ENCODE measurements at places on chromosomes 3 and 15.

GRCh38 chr3:71127052-71127831, 456.3 kb downstream of the FOXP1 start:
- peak; percentile 44 for DNase-seq

DNA sequence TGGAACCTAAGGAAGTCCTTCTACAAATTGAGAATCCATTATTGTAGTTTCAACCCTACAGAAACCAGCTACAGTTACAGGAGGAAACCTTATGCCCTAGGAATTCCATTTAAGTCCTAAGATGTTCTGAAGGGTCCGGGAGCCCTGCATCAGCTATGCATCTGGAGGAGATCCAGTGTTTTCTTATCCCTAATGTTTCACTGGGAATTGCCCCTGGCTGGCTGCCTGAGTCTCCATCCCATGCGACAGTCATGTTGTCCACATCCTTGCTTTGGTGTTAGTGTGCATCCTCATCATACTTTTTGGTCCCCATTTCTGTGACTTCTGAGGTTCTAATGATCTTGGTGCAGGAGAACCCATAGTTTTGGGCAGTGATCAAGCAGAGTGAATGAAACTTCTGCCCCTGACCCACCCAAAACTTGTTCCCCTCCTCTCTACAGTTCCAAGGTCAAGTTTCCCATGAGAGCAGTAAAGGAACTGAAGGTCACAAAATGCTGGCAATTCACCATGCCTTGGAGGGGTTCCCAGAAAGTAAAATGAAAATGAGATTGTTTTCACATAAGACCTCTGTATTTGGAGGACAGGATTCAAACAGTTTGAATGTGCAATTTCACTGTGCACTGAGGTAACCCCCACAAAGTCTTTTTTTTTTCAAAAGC, 121.9 kb upstream of the PHLDB2 start:
- DNase-seq, result no peak

DNA sequence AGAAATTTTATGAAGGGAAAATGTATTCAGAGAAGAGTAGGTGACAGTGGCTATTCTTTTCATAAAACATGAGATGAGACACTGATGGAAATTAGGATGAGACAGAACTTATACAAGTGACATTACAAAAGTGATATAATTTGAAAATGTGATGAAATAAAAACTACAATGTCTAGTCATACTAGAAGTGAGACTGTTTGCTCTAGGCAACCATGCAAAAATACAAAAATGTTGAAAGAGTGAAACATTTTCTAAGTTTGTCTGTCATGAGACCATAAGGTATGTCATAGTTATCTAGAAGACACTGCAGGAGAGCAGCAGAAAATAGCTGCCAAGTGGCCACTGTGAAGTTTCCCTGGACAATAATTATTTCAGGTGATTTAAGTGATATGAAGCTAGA, 459.5 kb downstream of the DIPK2A start:
- no peak for DNase-seq

- DNase-seq, result no peak
Observed at GRCh38 chr3:12946251-12946648, 104.9 kb upstream of the RPL32 start.

- peak; percentile 66 for DNase-seq
Observed at GRCh38 chr15:73677146-73677607, 7.0 kb upstream of the CD276 start.

DNA sequence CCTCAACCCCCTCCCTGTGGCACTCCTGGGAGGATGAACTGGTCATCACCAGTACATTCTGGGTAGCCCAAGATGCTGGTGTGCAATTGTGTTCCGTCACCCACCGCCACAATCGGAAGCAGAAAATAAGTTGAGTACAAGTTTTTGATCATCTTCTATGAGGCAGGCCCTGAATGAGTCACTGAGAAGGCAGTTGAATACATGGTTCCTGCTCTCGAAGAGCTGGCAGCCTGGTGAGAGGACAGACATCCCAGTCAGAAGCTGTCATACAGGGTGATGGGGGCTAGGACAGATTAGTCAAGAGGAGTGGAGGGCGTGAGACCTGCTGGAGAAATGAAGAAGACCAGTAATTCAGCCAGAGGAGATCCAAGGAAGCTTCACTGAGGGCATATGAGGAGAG, 6.2 kb downstream of the CEMIP start:
- no peak for DNase-seq

DNA sequence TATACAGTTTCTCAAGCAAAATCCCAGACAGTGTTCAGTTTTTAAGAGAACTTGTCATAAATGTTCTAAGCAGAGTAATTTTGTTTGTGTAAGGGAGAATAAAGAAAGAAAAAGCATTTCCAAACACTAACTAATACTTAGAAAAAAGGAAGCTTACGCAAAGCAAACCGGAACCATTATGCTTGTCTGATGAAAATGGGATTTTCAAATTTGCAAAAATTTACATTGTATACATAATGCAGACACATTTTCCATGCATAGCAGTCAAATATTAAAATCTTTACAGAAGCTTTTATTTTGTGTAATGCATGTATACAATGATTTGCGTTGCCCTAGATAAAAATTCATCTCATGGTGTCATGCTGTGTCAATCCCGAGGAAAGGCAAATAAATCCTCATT, 229.0 kb downstream of the SLC9A9 start:
- no peak for DNase-seq

GRCh38 chr3:194333981-194334320, 17.2 kb downstream of the CPN2 start:
- no peak for DNase-seq

DNA sequence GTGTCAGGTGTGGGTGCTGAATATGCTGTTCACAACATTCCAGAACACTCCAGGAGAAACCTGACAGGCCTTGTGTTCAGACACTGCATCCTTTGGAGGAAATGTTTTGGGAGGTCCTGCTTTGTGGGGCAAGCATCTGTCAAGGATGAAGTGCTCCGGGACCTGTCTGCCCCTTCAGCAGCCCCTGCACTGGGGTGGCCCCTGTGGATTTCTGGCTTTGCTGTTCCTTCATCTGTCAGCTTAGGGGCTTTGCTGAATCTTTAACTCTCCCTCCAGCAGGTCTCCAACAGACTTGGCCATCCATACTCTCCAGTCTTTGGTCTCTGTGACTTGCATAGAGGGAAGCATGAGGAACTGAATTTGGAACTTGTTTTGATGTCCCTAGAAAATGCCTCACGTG, 3.1 kb downstream of the PRR23E start:
- DNase-seq, result no peak

DNA sequence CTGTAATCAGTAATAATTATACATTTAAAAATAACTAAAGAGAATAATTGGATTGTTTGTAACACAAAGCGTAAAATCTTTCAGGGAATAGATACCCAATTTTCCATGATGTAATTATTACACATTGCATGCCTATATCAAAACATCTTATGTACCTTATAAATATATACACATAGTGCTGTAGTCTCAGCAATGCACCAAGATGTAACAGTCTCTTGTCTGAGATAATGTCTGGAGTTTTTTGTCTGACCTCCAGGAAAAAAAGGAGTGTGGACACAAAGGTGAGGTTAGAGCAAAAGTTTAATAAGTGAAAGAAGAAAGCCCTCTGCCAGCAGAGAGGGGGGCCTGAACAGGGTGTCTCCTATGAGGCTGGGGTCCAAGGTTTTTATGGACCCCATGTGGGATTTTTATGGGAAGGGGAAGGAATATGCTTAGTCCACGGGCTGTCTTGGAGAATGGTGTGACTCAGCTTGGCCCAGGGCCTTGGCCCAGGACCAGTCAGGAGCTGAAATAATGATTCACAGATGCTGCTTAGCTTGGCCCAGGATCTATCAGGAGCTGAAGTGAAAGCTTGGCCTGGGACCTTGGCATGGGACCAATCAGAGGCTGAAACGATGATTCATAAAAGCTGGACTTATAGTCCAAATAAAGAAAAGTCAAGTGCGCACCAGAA, 545.0 kb downstream of the ZPLD1 start:
- no peak for DNase-seq

GRCh38 chr15:62431008-62431797, 266.1 kb upstream of the C2CD4B start:
- no peak for DNase-seq

All from CD4-positive, alpha-beta T cell treated with Interleukin-17A for 1 hour (primary cell).